ENCODE measurements at places on chromosomes 13 and 19.

DNA sequence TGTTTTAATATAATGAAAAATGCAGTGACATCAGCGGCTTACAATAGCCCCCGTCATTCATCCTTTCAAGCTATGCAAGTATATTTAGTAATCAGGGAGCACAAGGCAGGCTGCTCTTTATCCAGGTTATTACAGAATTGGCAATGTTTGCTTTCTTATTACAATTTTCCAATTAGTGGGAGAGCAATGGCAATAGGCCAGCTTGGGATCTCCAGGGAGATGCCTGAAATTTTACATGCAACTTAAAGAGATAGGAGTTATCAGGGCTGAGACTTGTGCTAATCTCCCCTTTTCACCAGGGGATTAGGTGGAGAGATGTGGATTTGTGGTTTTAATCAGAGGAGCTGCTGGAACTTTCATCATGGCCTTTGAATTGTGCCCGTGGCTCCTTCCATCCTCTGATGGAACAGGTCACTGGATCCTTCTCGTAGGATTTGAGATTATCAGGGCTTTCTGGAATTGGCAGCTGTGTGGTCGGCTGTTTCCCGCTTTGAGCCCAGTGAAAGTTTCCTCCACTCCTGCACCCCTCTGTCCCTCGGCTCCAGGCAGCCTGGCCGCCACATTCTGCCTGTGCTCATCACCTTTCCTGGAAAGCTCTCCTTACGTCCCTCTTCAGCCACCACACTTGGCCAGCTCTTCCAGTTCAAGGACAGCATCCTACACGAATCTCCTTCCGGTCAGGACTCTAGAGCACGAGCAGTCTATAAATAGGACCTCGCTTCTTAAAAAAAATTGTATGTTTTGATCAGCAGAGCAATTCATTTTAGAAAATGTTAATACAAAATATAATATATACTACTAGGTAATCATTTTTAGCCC, 47.0 kb downstream of the CBY2 start:
- DNase-seq = no peak

GRCh38 chr13:110713981-110714796, 689 bp downstream of the ING1 start:
- DNase-seq = no peak

DNA sequence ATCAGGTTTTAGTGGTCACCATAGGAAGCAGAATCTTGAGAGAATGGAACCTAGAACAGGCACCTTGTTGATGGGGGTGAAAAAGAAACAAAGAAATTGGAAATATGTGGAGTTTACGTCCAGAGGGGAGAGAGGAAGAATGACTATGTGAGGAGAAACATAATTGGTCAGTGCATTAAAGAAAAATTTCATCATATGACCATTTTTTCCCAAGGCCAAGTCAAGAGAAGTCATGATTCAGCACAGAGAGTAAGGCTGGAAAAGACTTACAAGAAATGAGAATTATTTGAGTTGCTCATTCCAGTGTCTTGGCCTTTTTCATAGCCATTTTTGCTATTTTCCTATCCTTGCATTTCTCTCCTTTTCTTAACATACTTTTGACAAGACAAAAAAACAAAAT, 421.7 kb downstream of the EFNB2 start:
- DNase-seq = no peak

GRCh38 chr19:28956961-28957360, 256.0 kb downstream of the UQCRFS1 start:
- DNase-seq = no peak

GRCh38 chr19:32289566-32290210, 55.7 kb upstream of the ZNF507 start:
- DNase-seq = no peak

DNA sequence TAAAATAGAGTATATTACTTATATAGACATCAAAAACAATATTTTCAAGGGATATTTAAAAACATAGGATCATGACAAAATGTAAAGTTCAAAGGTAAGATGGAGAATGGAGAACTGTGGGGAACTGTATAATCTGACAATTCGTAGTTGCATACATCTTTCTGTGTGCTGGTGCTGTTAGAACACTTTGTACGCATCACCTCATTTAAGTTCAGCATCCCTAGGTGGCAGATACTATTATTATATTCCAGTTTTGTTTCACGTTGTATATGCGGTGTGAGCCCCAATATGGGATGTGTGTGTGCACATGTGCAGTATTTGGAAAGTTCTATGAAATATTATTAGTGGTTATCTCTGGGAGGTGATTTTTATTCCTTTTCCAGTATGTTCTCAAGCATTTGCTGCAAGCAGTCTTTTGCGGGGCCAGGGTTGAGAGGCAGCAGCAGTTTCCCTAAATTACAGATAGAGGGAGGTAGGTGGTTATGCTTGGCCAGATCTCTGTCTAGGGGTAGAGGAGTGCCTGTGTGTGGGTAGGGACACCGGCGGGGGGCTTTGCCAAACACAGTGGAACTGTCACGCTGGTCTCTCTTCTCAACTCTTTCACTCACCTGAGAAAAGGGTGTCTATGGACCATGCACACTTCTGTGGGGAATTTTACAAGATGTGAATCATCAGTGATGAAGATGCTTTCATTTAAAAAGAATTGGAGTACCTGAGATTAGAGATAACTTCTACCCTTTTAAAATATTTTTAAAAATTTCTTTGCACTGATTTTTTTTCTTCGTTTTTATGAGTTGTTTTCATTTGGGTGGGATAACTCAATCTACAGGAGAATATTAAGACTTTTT, 55.6 kb upstream of the ALOX5AP start:
- DNase-seq = no peak

GRCh38 chr13:42474954-42475353, 99.0 kb upstream of the TNFSF11 start:
- no peak for DNase-seq

- no peak for DNase-seq
These were observed 1.4 kb downstream of the TMEM272 start for GRCh38 chr13:51843529-51843928.
